Stimulated activated CD8-positive, alpha-beta memory T cell treated with anti-CD3 and anti-CD28 coated beads, Interleukin-15, amount 100 ng/mL, for 4 hours (primary cell): ENCODE measurements at places on chromosomes 7 and 10.

GRCh38 chr7:157080111-157080730 is 58.5 kb upstream of the UBE3C start:
- DNase-seq, result no peak

DNA sequence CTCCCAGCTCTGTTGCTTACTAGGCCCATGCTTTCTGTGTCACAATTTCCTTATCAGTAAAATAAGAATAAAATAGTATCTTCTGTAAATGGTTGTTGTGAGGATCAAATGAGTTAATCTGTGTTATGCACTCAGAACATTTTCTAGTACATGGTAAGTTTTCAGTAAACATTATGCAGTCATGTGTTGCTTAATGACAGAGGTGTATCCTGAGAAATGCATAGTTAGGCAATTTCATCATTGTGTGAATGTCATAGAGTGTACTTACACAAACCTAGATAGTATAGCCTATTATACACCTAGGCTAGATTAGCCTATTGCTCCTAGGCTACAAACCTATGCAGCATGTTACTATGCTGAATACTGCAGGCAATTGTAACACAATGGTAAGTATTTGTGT is 4.4 kb downstream of the PTTG1IP2 start:
- no peak for DNase-seq

- no peak for DNase-seq
Observed at GRCh38 chr10:22783807-22784206, 69.4 kb upstream of the PIP4K2A start.

DNA sequence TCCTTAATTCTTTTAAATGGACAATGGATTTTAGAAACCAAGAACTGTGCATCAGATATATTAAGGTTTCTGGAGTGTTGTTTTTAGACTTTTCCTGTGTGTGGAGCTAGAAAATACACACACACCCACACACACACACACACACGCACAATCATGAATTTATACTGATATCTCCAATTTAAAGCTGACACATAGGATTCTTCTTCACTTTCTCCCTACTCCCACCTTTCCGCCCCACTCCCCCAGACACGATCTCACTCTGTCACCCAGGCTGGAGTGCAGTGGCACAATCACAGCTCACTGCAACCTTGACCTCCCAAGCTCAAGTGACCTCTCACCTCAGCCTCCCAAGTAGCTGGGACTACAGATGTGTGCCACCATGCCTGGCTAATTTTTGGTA is 100.3 kb downstream of the EPC1 start:
- no peak for DNase-seq

DNA sequence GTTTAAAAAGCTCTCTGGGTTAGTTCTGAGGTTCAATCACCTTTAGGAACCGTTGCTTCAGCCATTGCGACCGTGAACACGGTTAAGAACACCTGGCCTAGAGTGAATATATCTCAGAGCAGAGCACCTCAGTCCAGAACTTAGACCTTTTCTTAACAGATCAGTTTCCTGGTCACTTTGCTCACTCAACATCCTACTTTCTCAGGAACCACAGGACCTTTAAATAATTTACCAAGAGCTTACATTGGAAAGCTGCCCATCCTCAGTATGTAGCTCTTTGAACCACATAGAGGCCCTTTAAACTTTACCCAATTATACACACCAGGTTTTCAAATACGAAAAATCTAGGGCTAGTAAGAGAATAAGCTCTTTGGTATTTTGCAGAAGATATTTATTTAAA is 153.2 kb downstream of the NRBF2 start:
- no peak for DNase-seq

- no peak for DNase-seq
Observed at GRCh38 chr10:123564631-123565030, 101.5 kb upstream of the GPR26 start.

- DNase-seq, result no peak
Observed at GRCh38 chr10:58511765-58512490, 744 bp upstream of the BICC1 start.

GRCh38 chr10:102501201-102502028 is 1.1 kb downstream of the ACTR1A start:
- DNase-seq, result no peak

DNA sequence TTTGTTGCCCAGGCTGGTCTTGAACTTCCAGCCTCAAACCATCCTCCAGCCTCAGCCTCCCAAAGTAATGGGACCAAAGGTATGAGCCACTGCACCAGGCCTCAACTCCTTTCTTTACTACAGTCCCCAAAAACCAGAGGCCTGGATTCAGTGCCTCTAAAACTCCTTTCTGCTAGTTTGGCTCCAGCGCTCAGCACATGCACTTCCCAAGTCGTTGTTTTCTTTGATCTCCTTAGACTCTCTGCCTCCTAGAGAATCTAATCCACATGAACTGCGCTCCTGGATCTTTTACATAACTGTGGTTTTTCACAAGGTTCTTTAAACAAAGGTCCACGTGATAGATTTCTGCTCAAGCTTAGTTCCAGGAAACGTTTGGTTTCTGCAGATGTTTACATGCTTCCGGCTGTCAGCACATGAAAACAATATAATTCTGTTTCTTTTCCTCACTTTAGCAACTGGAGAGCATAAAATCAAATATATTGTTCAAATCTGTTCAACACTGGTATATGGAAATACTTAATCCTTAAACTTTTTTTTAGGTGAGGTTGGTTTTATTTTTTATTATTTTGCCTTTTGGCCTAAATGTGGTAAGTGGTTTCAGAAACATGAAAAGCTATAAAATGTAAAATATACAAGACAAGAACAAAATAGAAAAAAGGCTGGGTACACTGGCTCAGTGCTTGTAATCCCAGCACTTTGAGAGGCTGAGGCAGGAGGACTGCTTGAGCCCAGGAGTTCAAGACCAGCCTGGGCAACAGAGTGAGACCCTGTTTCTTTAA is 270.5 kb upstream of the MKLN1 start:
- no peak for DNase-seq

DNA sequence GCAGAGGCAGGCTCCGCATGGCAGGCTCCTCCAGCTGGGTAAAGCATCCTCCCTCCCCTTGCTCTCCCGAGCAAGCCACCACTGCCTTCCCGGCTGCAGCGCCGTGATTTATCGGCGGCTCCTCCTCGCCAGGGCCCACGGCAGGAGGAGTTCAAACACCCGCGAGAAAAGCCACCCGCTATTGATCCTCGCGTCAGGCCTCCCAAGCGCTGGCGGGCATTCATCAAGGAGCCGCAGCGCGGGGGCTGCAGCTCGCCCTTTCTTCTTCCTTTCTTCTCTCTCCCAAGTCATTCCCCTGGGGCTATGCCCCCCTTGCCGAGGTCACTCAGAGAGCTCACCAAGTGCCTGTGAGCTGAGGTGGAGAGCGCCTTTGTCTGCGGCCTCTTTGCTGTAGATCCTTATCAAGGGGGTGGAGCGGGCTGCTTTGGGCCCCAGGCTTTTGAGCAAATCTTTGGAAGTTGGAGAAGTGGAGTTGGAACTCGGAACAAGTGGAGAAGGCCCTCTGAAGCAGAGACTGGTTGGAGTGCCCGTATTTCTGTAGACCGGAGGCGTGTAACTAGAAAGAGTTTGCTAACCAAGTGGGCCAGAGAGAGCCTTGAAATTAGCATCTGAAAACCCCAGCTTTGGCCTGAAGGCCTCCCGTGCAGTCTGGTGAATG is 107.2 kb upstream of the PPIF start:
- DNase-seq, result no peak

DNA sequence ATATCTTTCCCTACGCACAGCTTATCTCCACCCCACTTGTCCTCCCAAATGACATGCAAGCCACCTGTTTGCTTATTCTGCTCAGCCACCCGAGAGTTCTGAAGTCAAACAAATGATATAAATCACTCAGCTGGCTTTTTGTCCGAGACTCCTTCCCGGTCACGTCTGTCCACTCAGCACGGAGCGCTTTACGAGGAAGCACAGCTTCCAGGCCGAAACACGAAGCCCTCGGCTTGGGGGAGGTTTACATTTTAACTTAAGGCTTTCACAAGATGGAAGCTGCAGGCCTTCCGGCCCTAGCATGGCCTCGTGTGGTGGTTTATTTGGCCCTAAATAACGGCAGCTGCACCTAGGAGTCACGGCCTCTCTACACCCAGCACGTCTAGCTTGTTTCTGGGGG is 60.1 kb upstream of the GNA12 start:
- no peak for DNase-seq

GRCh38 chr7:40680657-40681056 is 545.9 kb downstream of the SUGCT start:
- DNase-seq, result no peak

DNA sequence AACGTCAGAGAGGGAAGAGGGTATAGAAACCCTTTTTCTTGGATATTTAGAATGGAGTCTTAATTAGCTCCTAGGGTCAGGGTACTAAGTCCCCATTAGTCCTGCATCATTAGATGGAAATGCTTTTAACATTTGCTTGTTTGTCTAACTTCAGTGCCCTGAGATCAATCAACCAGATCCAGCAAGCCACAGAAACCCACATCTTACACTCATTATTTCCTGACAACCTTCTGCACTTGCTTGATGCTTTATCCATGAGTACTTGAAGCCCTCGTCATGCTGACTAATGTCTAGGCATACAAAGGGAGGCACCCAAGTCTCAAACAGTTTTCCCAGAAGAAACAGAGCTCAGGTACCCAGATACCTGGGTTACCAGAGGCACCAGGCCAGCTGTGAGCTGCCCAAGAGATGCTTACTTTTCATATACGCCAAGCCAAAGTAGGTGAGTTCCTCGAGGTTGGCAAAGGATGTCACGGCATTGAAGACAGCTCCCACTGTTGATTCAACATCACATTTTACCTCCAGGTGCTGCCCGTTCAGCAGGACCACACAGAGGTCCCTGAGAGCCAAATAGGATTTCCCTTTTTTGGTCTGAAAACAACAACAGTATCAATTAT is 42.7 kb downstream of the FRMPD2 start:
- no peak for DNase-seq

DNA sequence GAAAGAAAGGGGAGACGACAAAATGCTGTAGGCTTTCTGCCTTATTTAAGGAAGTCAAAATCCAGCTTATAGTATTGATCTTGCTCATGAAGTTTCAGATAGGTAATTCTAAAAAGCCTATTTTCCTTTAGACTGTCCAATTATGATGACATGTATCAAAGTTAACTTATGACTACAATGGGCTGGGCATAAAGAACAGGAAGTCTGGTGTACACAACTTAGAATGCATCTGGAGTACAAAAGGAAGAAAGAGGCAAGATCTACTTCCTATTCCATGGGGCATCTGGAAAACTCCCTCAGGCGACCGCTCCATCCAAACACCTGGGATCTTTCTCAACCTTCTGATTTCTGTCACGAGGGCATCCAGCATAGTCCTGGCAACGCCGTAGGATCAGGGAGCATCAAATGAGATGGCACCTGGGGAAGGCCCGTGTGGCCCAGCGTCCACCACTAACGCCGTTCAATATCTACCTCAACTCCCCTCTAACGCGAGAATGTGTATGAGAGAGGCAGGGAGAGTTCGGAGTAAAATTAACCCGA is 512 bp downstream of the FAM24B start:
- no peak for DNase-seq

DNA sequence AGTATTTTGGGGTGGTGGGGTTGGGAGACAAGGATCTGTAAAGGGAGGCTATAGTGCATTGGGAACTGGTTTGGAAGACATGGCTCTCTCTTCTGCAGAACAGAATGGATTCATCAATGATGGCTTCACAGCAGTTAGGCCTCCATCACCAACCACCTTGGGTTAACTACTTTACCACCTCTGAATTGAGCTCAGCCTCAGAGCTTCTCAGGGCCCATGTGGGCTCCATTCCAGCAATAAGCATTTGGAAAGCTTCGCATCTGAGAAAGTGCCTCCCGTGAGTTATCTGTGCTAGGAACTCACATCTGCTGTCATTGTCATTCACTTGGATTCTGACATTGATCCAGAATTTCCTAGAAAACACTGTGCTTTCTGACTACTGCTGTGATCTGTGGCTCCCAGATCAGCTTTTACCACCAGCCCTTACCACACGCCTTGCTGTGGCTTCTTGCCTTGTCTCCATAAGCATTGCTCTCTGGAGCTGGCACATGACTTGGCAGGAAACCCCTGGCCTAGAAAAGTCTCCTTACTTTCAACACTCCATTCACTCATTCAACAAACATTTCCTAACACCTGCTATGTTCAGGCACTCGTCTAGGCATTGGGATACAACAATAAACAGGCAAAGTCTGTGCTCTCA is 70.7 kb upstream of the ADO start:
- DNase-seq, result no peak

DNA sequence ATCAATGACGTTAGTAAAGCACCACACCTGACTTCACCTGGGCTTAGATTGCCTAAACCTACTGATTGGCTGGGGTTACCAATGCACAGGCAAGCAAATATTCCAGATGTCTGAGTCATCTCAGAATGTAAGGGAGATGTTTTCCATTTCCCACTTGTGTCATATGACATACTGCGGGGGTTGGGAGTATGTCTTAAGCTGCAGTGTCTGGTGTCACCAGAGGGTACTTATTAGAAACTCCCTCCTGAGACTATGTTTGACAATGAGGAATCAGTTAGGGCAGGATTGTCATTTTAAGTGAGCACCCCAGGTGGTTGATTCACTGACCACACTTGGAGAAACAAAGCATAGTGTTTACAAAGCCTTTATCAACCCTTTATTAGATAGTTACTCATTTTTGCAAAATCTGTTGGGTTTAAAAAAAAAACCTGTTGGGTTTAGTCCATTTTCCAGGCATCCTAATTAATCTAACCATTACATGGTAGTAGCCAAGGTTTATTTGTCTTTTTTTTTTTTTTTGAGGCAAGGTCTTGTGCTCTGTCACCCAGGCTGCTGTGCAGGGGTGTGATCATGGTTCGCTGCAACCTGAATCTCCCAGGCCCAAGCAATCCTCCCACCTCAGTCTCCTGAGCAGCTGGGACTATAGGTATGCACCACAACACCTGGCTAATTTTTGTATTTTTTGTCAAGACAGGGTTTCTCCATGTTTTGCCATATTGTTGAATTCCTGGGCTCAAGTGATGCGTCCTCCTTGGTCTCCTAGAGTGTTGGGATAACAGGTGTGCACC is 72.5 kb downstream of the CDK6 start:
- no peak for DNase-seq

DNA sequence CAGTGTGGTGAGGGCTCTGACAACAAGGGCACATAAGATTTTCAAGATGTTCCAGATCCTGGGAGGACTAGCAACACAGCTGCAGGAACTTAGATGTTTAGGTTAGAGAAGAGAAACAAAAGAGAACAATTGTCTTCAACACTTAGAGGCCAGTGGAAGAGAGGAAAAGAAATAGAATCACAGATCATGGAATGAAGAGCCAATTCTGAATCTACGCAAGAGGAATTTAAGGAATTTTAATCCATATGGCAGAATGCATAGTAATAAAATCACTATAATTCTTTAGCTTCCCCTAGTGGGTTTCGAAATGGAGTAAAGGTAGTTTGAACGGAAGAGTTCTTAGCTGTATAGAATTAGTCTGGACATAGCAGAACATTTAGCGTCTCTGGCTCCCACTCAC is 114.6 kb upstream of the LRRTM3 start:
- no peak for DNase-seq

- no peak for DNase-seq
Observed at GRCh38 chr7:112448891-112449290, 1.4 kb upstream of the IFRD1 start.

DNA sequence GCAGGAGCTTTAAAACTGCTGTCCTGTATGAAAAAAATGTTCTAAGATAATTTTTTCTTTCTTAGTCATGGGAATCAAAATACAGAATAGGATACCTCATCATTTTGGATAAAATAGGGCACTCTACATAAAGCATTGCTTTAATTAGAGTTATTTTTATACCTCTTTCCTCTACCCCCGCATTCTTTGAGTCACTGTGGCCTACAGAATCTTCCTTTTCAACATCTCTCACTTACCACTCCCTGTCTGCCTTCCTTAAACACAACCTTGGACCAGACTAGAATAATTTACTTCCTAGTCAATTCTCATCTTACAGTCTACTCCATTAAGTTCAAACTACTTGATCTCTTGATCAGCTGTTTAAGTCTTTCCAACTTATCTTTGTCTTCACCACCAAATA is 462.3 kb downstream of the PHTF2 start:
- no peak for DNase-seq
